Activated CD4-positive, alpha-beta T cell treated with anti-CD3 and anti-CD28 coated beads, Interleukin-2, amount 10 ng/mL, durations not matched to agents 7 days and 5 days (primary cell): ENCODE measurements at places on chromosomes 1 and 21. TPM values are rescaled to one million over a fixed set of nuclear protein-coding genes. Genes with fewer than 3 reads are reported as not detected.

Gene HSF2BP
- total RNA-seq: 0.56 TPM

Gene OR2L2
- 0.19 TPM for total RNA-seq

Gene RXFP4
- not detected for total RNA-seq

Gene C1orf74
- total RNA-seq: 2.0 TPM

Gene NBPF19
- 39.6 TPM for total RNA-seq

Gene SDC3
- 0.12 TPM for total RNA-seq

Gene TMPRSS2
- not detected for total RNA-seq

Gene TMPRSS3
- total RNA-seq: 8.9 TPM

Gene CHRNB2
- total RNA-seq: not detected

DNA sequence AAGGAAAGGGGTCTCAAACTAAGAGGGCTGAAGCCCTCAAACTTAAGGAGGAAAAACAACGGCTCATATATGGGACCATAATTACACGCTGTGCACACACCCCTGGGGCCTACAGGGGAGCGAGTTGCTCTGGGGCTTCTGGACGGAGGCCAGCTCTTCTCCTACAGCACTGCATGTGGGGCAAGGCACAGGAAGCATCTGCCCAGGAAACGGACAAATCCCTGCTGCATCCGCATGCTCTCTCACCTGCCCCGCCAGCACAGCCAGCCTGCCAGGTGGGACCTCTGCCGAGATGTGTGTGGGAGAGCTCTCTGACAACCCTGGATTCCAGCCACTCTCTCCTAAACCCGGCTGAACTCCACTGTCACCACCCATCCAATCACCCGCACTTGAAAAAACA, 54.1 kb downstream of the MRPL37 start:
- peaks cover 11% of the 10 kb centered on the region for H3K4me1 ChIP-seq
- no peak for DNase-seq
- H3K4me3 ChIP-seq: no peak overlapping the region
- H3K36me3 ChIP-seq: peaks cover under 1% of the 10 kb centered on the region

- peaks cover 3% of the 10 kb centered on the region for H3K27me3 ChIP-seq
- no peak overlapping the region for H3K27ac ChIP-seq
- H3K4me3 ChIP-seq: no peak overlapping the region
- H3K36me3 ChIP-seq: no peaks in the 10 kb centered on the region
- H3K4me1 ChIP-seq: no peaks in the 10 kb centered on the region
Measured at GRCh38 chr1:167893798-167894197, 20.1 kb downstream of the ADCY10 start.

GRCh38 chr1:202591515-202591914, 118.7 kb downstream of the SYT2 start:
- peaks cover under 1% of the 10 kb centered on the region for H3K4me1 ChIP-seq
- no peak overlapping the region for H3K27ac ChIP-seq
- H3K4me3 ChIP-seq: no peak overlapping the region
- no peaks in the 10 kb centered on the region for H3K36me3 ChIP-seq
- no peak for DNase-seq

- peak within 1 kb of the TSS; percentile 82 for H3K4me3 ChIP-seq
- H3K27ac ChIP-seq: peak within 1 kb of the TSS; percentile 95
- peaks cover 11% of the 10 kb centered on the region for H3K36me3 ChIP-seq
- H3K27me3 ChIP-seq: no peaks in the 10 kb centered on the region
- DNase-seq: peak; percentile 71
Measured at GRCh38 chr1:167936930-167937708, at the start of gene MPC2. Gene MPC2 (minus strand): TSS chr1:167937072. CDS start chr1:167935841, 1,231 bp downstream.

DNA sequence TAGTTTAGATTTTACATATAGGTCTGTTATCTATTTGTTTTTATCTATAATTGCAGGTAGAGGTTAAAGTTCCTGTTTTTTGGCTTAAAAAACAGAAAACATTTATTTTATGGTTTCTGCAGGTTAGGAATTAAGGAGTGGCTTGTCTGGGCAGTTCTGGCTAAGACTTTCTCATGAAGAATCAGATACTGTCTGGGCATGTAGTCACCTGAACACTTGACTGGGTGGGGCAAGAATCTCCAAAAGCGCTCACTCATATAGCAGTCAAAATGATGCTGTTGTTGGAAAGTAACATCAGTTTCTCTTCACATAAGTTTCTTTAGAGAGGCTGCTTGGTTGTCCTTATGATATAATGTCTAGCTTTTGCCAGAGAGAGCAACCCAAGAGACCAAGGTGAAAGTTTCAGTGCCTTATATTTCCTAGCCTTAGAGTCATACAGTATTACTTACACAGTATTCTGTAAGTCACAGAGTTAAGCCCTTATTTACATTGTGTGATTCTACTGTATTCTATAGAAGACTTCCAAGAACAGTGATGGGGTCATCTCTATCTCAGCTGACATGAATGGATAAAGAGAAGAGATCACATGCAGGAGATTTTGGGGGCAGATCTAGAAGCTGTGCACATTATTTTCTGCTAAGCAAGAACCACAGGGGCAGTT, 125.4 kb upstream of the GPR52 start:
- no peak overlapping the region for H3K27ac ChIP-seq
- no peaks in the 10 kb centered on the region for H3K27me3 ChIP-seq
- H3K4me3 ChIP-seq: no peak overlapping the region
- H3K4me1 ChIP-seq: peaks cover 12% of the 10 kb centered on the region

GRCh38 chr1:115650961-115651360, 9.2 kb downstream of the VANGL1 start:
- no peak for DNase-seq
- H3K27ac ChIP-seq: no peak overlapping the region
- peaks cover 24% of the 10 kb centered on the region for H3K36me3 ChIP-seq
- no peak overlapping the region for H3K4me3 ChIP-seq
- no peaks in the 10 kb centered on the region for H3K27me3 ChIP-seq

DNA sequence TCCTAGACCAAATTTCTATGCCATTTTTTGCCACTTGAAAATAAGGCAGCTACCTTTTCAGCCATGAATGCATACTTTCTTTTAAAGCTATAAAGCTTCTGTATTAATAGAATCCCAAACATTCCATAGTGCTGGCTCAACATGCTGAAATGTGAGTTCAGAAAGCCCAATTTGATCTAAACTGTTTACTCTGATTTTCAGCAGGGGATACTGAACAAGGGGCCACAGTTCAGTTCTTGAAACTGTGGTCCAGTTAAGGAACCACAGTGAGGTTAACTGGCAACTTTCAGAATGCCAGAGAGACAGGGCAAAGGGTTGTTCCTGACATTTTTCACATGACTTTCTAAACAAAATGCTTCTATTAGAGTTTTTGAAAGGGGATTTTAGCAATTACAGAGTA, 85.7 kb upstream of the COL11A1 start:
- no peaks in the 10 kb centered on the region for H3K27me3 ChIP-seq
- H3K4me1 ChIP-seq: no peaks in the 10 kb centered on the region
- H3K36me3 ChIP-seq: no peaks in the 10 kb centered on the region
- no peak overlapping the region for H3K4me3 ChIP-seq

GRCh38 chr1:41662765-41663437, 178.4 kb upstream of the EDN2 start:
- H3K4me3 ChIP-seq: peak overlapping the region; percentile 48
- peak overlapping the region; percentile 51 for H3K27ac ChIP-seq
- H3K36me3 ChIP-seq: peaks cover 8% of the 10 kb centered on the region

- peak overlapping the region; percentile 81 for H3K4me3 ChIP-seq
- peak overlapping the region; percentile 90 for H3K27ac ChIP-seq
- peaks cover 6% of the 10 kb centered on the region for H3K36me3 ChIP-seq
- peaks cover 36% of the 10 kb centered on the region for H3K4me1 ChIP-seq
- H3K27me3 ChIP-seq: no peaks in the 10 kb centered on the region
Measured at GRCh38 chr1:17441265-17441992, 2.0 kb upstream of the RCC2 start.

DNA sequence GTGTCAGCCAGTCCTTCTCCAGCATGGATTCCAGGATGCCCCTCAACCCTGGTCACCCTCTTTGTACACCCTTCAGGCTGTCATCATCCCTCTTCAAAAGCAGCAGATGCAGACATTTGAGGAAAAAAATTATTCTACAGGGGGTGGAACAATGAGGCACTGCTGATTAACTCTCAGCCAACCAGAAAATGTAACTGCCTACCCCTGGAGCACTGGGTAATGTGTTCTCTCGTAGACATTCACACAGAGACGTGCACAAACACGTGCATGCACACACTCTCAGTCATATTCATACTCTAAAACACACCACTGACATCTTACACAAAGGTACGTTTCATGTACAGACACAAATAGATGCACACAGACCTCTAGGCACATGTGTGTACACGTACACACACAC, 175.4 kb downstream of the TRABD2B start:
- DNase-seq: no peak
- no peaks in the 10 kb centered on the region for H3K27me3 ChIP-seq
- H3K4me3 ChIP-seq: no peak overlapping the region
- H3K4me1 ChIP-seq: no peaks in the 10 kb centered on the region

DNA sequence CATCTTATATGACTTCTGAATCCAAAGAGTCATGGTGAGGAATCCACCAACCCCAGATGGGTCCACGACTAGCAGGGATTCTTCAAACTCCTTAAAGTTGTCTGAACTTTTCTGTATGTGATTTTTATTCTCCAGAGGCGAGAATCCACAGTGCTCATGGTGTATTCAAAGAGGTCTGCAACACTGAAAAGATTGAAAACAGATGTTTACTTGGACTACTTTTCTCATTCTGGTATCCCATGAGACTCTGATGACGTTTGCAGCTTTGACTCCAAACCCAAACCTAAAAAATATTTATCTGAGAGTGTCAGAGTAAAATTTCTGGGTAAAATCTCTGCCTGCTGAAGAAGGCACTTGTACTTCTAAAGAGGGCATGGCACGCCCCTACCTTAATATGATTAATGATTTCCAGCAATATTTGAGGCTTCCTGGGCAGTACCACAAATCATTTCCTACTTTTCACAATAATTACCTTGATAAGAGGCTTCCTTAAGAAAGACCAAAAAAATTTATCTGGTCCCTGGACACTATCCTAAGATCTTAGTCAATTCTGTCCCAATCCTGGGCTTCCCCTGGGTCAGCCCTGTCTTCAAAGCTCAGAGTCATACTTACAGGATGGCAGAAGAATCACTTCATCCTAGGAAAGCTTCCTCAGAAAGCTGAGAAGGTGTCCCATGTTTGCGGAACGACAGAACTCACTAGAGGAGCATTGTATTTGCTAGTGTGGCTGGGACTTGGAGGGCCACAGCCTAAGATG, 76.5 kb upstream of the MAP10 start:
- no peak for DNase-seq
- H3K27me3 ChIP-seq: peaks cover 10% of the 10 kb centered on the region
- H3K4me1 ChIP-seq: peaks cover 11% of the 10 kb centered on the region

GRCh38 chr1:217078078-217078690, 355.0 kb upstream of the ESRRG start:
- no peak overlapping the region for H3K27ac ChIP-seq
- no peaks in the 10 kb centered on the region for H3K36me3 ChIP-seq
- H3K4me3 ChIP-seq: no peak overlapping the region
- H3K4me1 ChIP-seq: no peaks in the 10 kb centered on the region
- H3K27me3 ChIP-seq: no peaks in the 10 kb centered on the region

- no peak for DNase-seq
- no peak overlapping the region for H3K27ac ChIP-seq
- H3K4me3 ChIP-seq: no peak overlapping the region
- no peaks in the 10 kb centered on the region for H3K27me3 ChIP-seq
- no peaks in the 10 kb centered on the region for H3K36me3 ChIP-seq
- peaks cover 5% of the 10 kb centered on the region for H3K4me1 ChIP-seq
Measured at GRCh38 chr1:229075716-229076115, 195.2 kb upstream of the RAB4A start.

GRCh38 chr1:97365026-97365425, 555.8 kb downstream of the DPYD start:
- H3K27ac ChIP-seq: no peak overlapping the region
- no peaks in the 10 kb centered on the region for H3K4me1 ChIP-seq
- no peak overlapping the region for H3K4me3 ChIP-seq
- no peaks in the 10 kb centered on the region for H3K27me3 ChIP-seq

GRCh38 chr1:178959543-178960460, 65.9 kb upstream of the FAM20B start:
- no peaks in the 10 kb centered on the region for H3K27me3 ChIP-seq
- no peaks in the 10 kb centered on the region for H3K36me3 ChIP-seq
- no peak overlapping the region for H3K4me3 ChIP-seq
- no peak for DNase-seq
- H3K27ac ChIP-seq: no peak overlapping the region

DNA sequence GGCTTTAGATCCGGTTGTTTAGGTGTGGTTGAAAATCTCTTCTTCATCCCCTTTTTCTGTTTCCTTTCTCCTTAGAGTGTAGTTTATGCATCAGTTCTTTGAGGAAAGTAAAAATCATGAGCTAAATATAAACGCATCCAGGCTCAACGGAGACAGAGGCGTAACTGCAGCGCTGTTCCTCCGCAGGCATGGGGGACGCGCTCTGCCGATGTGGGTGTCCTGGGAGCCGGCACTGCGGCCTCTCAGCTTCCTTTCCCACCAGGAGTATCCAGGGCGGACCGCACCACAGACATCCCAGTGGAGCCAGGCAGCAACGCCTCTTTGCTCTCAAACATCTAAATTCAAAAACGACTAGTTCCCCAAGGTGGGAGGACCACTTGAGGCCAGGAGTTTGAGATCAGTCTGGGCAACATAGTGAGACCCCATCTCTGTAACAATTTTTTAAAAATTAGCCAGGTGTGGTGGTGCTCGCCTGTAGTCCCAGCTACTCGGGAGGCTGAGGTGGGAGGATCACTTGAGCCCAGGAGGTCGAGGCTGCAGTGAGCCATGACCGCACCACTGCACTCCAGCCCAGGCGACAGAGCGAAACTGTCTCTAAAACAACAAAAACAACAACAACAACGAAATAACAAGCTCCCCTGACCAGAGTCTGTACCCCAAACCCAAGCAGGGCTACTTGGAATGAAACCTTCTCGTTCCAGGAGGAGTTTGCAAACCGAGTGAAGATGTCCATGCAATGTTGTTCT, 16.4 kb downstream of the SLC45A1 start:
- no peaks in the 10 kb centered on the region for H3K36me3 ChIP-seq
- no peak overlapping the region for H3K4me3 ChIP-seq
- DNase-seq: no peak
- H3K27ac ChIP-seq: no peak overlapping the region
- no peaks in the 10 kb centered on the region for H3K4me1 ChIP-seq

GRCh38 chr1:165773324-165773965, 4.8 kb upstream of the TMCO1 start:
- H3K27ac ChIP-seq: no peak overlapping the region
- no peak for DNase-seq
- H3K36me3 ChIP-seq: peaks cover 16% of the 10 kb centered on the region
- peaks cover 13% of the 10 kb centered on the region for H3K4me1 ChIP-seq

DNA sequence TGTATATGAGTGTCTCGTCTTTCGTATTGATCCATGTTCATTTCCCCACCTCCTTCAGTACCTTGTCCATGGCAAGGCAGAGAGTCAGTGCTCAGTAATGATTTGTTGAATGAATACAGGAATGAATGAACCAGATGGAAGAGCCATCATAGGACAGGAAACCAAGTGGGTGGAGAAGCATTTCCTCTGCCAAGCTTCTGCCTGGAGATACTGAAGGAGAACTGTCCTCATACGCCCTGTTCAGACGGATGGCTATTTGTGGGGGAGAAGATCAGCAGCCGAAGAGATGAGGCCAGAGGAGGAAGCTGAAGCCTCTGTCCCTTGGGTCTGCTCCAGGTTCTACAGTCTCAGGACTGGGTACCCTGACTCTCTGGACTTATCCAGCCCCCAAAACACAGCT, 5.8 kb downstream of the FAM43B start:
- H3K4me3 ChIP-seq: no peak overlapping the region
- no peaks in the 10 kb centered on the region for H3K36me3 ChIP-seq
